ENCODE measurements at places on chromosomes 3 and 15.

DNA sequence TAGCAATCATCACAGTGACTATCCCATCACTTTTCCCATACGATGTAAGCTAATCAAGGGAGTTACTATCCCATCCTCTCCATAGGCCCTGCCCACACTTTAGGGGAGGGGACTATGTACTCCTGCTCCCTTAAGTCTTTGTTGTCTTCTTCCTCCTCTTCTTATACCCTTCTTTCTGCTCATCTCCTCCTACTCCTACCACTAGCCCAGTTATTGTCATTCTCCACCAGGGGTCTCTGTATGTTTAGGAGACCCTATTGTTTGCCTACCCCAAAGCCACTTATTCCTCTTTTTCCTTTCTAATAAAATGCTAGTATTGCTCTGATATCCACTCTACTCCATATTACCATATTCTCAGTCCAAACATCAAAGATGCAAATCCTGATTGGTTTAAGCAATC lies 27.8 kb downstream of the STAC start:
- no peak for DNase-seq

GRCh38 chr15:52649686-52650085 lies 29.5 kb downstream of the ATOSA start:
- no peak for DNase-seq

DNA sequence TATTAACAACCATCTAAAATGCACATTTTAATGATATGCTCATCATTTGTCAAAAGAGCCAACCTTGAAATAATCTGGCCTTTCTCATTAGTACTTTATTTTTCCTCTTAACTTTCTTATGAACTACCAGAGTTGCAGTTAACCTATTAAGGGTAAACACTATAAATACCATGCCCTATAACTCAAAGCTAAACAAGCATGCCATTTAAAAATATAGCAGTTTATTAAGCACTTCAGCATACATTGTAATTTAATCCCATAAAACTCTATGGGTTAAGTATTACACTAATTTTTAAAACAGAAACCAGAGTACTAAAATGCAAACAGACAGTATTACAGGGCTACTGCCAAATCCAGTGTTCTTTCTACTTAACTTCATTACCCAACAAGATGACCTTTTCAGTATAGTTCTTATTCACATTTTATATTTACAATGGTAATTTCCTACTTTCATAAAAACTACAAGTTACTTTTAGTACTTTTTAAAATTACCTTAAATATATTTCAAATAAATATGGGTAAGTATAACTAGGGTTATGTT lies 11.8 kb downstream of the NPTN start:
- no peak for DNase-seq

GRCh38 chr3:97830638-97831037 lies 8.8 kb downstream of the CRYBG3 start:
- no peak for DNase-seq

DNA sequence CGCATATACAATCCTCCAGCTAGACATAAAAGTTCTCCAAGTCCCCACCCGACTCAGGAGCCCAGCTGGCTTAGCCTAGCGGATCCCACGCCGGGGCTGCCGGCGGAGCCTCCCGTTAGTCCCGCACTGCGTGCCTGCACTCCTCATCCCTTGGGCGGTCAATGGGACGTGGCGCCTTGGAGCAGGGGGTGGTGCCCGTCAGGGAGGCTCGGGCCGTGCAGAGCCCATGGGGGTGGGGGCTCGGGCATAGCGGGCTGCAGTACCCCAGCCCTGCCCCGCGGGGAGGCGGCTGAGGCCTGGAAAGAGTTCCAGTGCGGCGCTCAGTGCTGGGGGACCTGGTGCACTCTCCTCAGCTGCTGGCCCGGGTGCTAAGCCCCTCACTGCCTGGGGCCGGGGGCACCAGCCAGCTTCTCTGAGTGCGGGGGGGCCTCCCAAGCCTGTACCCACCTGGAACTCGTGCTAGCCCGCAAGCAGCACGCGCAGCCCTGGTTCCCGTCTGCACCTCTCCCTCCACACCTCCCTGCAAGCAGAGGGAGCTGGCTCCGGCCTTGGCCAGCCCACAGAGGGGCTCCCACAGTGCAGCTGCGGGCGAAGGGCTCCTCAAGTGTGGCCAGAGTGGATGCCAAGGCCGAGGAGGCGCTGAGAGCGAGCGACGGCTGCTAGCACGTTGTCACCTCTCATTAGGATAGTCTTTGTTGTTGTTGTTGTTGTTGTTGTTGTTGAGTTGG lies 12.2 kb upstream of the CCDC50 start:
- DNase-seq: no peak

DNA sequence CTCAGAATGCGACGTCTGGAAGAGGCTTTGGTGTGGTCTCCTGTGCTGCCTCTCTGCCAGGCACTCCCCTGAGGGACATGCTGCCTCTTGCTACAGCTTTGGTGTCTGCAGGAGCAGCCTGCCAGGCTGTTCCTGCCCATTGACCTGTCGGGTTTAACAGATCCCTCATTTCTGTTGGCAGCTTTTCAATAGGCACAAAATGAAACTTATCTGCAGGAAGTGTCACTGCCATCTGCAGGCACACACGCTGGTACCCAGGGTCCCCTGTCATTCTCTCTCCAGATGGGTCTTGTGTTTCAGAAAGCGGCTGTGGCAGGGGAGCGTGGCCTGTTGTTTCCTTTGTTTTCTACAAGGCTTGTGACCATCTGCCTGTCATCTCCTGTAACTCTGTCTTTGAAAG lies 328.3 kb upstream of the CHRM5 start:
- no peak for DNase-seq

DNA sequence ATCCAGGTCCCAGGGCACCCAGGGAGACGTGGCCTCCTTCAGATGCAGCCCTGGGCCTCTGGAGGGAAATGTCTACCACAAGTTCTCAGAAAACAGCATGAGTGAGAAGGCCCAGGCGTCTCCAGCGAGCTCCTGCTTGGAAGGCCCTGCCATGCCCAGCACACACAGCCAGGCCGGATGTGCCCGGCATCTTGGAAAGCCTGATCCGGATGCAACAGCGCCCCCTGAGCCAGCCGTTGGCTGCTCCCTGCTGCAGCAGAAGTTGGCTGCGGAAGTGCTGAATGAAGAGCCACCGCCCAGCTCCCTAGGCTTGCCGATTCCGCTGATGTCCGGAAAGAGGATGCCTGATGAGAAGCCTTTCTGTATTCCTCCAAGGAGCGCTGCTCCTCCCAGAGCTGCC lies 856 bp downstream of the NPAP1 start:
- DNase-seq: no peak

DNA sequence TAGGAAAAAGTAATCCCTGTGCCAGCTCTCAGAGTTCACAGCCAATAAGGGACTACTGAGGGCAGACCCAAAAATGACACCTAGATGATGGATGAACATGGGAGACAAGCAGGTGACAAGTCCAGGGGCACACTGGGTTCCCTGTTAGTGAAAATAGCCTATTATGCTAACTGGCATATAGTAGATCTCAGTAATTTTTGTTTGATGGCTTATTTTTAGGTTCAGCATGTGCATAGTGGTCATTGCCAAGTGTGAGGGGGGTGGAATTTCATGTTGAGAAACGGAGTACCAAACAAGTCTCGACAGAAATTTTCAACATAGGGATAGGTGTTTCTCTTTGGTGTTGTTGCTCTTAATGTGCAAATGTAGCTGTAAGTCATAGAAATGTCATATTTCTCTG lies 6.4 kb upstream of the ITGB5 start:
- DNase-seq: no peak

DNA sequence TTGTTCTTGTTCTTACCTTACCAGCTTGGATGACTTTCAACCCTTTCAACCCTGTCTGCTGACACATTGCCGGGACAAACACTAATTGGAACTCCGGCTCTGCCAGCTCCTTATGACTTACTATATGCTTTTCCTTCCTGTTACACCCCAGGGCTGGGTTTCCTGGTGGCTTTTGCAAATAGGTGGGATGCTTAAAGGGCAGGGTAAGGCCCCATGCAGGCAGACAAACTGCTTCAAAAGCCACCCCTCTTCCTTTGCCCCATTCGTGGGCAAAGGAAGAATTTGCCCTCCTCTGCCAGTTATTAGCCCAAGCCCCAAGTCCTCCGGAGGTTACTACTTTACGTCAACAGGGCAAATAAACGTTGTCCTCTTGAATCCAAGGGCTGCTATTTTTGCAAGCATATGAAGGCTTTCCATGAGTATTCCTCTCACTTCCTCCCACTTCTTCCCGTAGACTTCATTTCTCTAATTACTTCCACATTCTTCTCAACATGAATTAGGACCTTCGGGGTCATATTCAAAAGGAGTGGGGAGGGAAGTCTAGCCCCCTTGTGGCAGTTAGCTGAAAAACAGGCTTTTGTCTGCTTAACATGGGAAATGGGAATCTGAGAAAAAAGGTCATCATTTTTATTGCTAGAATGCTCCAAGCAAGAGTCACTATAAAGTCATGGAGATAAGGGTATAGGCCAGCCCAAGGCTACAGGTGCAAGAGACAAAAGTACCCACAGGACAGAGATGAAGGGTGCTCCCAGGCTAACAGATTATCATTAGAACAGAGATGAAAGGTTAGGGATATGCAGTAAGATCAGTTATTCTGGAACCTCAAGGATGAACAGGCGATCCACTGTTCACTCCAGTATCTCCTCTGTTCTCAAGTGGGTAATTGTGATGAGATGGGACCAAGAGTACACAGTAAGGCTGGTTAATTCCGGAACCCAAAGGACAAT lies 56.3 kb upstream of the FSTL1 start:
- DNase-seq: no peak

GRCh38 chr3:4065085-4065484 lies 238.1 kb upstream of the SETMAR start:
- no peak for DNase-seq

DNA sequence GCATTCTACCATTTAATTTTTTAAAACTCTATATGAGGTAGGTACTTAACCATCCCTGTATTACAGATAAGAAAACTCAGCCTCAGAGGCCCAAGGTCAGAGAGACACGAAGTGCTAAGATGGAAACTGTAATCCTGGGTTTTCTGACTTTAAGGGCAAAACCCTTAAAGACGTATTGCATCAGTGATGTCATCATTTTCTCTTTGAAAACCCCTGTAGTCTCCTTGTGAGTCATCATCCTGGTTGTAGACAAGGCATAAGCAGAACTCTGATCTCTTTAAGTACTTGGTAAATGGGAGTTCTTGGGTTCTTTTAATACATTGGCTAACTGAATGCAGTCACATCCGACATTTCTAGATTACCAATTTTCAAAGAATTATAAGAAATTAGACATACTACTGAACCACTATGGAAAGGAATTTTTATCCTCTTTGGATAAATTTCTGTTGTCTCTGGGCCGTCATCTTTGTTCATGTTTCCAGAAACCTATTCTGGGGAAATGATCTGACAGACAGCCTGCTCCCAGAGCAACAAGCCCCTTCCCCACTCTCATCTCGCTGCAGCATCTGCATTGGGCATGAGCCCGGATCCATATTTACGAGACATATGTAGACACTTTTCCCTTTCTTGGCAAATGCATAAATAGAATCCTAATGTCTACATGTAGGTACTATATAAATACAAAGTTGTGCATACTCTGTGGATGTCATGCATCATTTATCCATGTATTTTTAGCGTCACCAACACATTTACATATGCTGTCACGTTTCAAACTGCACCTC lies 48.7 kb upstream of the MDFIC2 start:
- DNase-seq: no peak

DNA sequence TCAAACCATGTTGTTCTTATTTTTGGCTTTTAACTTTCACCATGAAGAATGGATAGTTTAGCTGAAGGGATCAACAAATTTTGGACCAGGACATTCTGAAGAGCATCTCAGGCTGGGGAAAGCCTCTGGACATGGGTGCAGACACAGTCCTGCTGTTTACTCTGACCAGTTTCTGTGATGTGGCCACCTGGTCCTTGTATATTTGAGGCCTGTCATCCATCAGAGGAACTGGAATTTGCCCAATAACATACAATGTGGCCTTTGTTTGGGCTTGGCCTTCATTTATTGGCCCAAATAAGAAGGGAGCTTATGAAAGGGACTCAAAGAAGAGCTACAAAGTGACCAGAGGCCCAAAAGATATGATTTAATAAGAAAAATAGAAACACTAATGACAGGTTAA lies 127.9 kb downstream of the MYRIP start:
- no peak for DNase-seq

GRCh38 chr3:39207361-39208186 lies 15.2 kb upstream of the XIRP1 start:
- no peak for DNase-seq

- DNase-seq: no peak
Observed at GRCh38 chr3:52172262-52172757, 18.1 kb upstream of the POC1A start.

- no peak for DNase-seq
Observed at GRCh38 chr3:43949594-43949993, 258.9 kb downstream of the ABHD5 start.

- DNase-seq: no peak
Observed at GRCh38 chr15:28112962-28113361, 13.8 kb upstream of the OCA2 start.

- DNase-seq: no peak
Observed at GRCh38 chr3:100776097-100776729, 66.9 kb downstream of the TFG start.

DNA sequence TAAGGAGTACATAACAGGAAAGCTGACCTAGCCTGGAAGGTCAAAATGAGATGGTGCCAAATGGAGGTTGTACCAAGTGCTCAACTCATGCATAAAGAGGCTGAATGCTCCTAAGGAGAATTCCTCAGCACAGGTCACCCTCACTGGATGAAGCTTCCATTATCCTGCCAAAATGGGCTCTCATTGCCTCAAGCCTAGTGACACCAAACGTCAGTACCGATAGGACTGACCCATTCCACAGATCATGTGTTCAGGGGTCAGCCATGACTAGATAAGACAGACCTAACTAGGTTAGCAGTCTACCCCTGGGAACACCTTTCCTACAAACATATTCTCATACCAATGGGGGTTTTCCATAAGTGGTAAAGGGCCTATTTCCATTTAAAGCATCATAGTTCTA lies 160.7 kb downstream of the MEX3B start:
- no peak for DNase-seq

GRCh38 chr3:119352863-119353527 lies 58.8 kb downstream of the ARHGAP31 start:
- DNase-seq: no peak

DNA sequence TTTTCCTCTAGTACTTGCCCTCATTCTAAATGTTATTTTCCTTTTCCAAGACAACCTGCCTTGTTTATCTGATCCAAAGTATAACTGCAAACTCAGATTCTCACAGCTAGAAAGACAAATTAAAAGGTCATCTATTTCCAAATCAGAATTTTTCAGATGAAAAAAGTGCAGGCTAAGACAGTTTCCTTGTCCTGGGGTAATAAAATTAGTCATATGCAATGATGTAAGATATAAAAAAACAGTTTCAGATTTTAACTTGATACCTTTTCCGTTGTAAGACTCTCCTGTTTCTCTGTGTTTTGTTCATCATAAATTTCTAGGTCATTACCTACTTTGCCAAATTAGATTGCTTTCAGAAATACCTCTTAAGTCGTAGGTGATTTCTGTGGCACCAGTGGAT lies 238.4 kb upstream of the PEX5L start:
- DNase-seq: no peak

- DNase-seq: no peak
Observed at GRCh38 chr3:121252676-121253075, 293.1 kb downstream of the POLQ start.

- no peak for DNase-seq
Observed at GRCh38 chr3:50336452-50337174, 4.0 kb downstream of the RASSF1 start.

- DNase-seq: no peak
Observed at GRCh38 chr3:185717121-185717520, 107.7 kb downstream of the IGF2BP2 start.

GRCh38 chr3:65953881-65954733 lies 84.6 kb downstream of the MAGI1 start:
- DNase-seq: no peak

GRCh38 chr15:90529011-90529370 lies 732 bp upstream of the CRTC3 start:
- no peak for DNase-seq

GRCh38 chr3:24688446-24689148 lies 193.9 kb upstream of the THRB start:
- DNase-seq: no peak

All from stimulated activated CD8-positive, alpha-beta memory T cell treated with anti-CD3 and anti-CD28 coated beads, Interleukin-7, amount 100 ng/mL, for 4 hours (primary cell).